Esophagus mucosa (tissue), 1 donor: ENCODE measurements at places on chromosomes 12 and 14. TPM values are rescaled to one million over a fixed set of nuclear protein-coding genes. Genes with fewer than 3 reads are reported as not detected.

TMEM179 gene
- total RNA-seq: not detected

SIX6 gene
- total RNA-seq: not detected

ATXN2 gene
- total RNA-seq: 22.2 TPM

RHOJ gene
- 2.0 TPM for total RNA-seq

KERA gene
- not detected for total RNA-seq

LRRC10 gene
- total RNA-seq: not detected

SLC4A8 gene
- total RNA-seq: 0.20 TPM

ZC2HC1C gene
- 1.1 TPM for total RNA-seq

SLC24A4 gene
- 0.04 TPM for total RNA-seq

KRT77 gene
- not detected for total RNA-seq

AHNAK2 gene
- 184 TPM for total RNA-seq

- ATAC-seq: peak; percentile 39
Measured at GRCh38 chr12:41521872-41522379, 333.8 kb downstream of the PDZRN4 start.

GRCh38 chr14:88933191-88933590, 108.7 kb downstream of the TTC8 start:
- ATAC-seq: no peak

GRCh38 chr14:103001651-103002396, 55.5 kb downstream of the CDC42BPB start:
- no peak for ATAC-seq

DNA sequence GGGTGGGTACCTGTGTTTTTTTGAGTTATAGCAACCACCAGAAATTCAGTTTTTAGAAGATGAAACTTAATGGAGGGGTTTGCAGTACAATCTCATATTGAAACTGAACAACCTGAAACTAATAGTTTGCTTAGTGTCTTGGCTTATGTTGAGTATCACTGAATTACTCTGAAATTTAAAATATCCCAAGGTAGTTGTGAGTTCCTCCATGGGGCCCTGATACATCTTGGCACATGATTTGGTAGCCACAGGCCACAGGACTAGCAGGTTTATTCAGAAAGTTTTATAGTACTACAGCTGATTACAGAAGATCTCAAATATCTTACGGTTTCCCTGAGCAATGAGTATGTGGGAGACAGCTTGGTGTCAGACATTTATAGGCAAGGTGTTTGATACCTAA, 10.4 kb downstream of the PTGES3 start:
- no peak for ATAC-seq

DNA sequence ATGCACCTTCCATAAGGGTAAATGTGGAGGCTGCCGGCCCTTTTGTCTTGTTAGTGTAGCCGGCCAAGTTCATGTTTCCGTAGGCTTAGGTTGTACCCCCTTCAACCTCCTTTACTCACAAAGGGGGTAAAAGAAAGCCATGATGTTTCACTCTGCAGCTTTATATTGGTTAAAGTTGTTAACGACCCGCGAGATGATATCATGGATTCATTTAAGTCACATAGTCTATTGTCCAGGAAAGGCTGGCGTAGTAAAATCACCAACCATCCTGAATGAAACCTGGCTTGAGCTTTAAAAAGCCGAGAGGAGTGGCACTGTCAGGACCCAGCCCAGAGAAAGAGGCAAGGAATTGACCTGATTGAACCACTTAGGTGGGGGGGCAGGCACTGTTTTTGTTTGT, 1.3 kb downstream of the UNG start:
- ATAC-seq: no peak

- ATAC-seq: no peak
Measured at GRCh38 chr12:38809832-38810231, 95.6 kb downstream of the CPNE8 start.

- ATAC-seq: no peak
Measured at GRCh38 chr12:14367040-14367661, 1.7 kb downstream of the ATF7IP start.

GRCh38 chr14:96482986-96483385, 19.2 kb upstream of the PAPOLA start:
- no peak for ATAC-seq

DNA sequence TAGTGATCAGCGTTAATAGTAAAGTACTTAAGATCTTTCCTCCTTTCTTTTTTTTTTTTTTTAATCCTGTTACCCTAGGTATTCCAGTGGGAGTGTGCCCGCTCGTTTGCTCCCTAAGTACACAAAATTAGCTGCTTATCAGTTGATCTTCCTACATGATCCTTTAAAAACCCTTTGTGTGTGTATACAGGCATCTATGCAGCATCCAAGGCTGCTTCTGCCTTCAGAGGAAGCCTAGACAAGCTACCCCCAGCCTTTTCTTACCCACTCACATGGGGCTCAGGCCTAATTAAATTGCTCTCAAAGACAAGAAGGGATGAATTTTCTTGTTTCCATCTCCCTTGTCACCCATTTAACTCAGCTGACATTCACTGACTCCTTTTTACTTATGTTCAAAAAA, 343.4 kb upstream of the LMO3 start:
- ATAC-seq: no peak

DNA sequence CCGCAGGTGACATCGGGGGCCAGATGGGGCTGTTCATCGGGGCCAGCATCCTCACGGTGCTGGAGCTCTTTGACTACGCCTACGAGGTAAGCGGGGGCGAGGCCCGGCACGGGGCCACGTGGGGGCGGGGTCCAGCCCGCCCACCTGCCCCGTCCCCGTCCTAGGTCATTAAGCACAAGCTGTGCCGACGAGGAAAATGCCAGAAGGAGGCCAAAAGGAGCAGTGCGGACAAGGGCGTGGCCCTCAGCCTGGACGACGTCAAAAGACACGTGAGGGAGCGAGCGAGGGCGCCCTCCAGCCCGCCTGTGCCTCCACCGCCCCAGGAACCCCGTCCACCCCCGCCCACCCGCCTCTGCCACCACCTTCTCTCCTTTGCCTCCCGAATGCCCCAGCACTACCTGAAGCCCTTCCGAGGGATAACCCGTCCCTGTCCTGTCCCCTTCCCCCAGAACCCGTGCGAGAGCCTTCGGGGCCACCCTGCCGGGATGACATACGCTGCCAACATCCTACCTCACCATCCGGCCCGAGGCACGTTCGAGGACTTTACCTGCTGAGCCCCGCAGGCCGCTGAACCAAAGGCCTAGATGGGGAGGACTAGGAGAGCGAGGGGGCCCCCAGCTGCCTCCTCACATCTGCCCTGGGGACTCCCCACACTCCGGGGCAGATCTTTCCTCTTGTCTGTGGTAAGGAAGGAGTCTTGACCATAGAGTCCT, 3.9 kb upstream of the SMARCD1 start:
- ATAC-seq: no peak

DNA sequence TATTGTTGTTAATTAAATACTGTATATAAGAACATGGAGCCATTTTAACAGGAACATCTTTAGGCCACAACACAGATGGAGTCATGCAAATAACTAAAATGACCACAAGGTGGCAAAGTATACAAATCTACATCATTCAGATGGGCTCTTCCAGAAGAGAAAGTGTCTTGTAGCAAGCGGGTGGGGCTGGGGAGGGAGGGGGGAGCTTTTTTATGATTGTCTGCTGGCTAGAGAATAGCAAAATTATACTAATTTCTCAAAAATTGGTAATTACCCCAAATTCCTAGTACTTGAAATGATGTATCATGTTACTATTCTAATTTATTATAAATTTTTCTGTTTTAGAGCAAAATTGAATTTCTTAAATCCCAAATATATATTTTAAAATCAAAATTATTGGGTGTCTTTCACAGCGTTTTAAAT, 378.7 kb downstream of the PRKD1 start:
- ATAC-seq: peak; percentile 42

GRCh38 chr12:116358893-116359761, 81.6 kb upstream of the MED13L start:
- peak; percentile 92 for ATAC-seq

GRCh38 chr12:58211211-58211610, 269.8 kb downstream of the ATP23 start:
- no peak for ATAC-seq

DNA sequence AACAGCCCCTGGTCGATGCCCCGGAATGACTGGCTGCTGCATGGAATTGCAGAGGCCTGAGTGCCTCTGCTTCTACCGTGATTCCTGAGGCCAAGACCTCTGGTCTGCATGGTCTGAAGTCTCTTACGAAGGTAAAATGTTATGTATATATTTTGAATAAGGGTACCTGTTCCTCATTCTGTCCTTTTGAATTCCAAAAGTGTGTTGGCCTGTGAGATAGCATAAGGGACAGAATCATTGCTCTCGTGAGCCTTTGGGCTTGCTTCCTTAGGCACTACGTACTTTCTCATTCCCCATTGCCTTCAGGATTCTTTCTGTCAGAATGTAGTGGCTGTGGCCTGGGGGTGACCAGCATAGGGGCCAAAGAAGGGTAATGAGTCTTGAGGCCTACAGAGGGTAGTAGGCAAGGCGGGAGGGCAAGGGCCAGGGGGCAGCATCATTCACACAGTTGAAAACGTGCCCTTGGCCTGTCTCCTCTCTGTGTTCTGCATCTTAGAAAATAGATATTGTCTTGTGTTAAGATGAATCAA, 19.5 kb downstream of the TRAF3 start:
- no peak for ATAC-seq

DNA sequence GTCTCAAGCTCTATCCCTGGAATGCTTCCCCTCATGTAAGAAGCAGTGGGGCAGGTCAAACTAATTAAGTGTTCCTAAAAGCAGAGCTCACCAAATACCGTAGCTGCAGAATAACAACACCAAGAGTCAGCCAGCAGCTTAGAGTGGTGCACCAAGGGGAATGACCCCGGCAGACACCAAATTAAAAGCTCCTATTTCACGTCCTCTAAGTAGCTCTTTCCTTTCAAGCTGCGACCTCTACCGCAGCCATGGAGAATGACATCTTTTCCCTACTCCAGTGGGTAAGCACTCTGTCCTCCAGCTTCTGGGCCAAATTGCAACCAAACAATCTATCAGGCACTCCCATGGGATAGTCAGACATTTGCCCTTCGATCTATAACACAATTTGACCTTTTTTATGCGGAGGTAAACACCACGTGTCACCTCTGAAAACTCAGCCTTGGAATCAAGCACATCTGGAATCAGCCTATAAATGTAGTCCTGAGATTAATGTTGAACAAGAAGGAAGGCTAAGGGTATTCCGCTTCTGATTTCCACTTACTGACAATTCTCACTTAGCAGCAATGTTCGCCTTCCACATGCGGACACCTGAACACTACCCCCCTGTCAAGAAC, 67.6 kb upstream of the CDKN3 start:
- ATAC-seq: peak; percentile 47

GRCh38 chr12:65368055-65368454, 89.6 kb downstream of the MSRB3 start:
- no peak for ATAC-seq

GRCh38 chr12:120708651-120709050, 1.6 kb upstream of the UNC119B start:
- no peak for ATAC-seq

- peak; percentile 54 for ATAC-seq
Measured at GRCh38 chr14:103597623-103598377, 31.2 kb upstream of the KLC1 start.

GRCh38 chr14:21168055-21168454, 12.2 kb upstream of the OR5AU1 start:
- peak; percentile 17 for ATAC-seq

DNA sequence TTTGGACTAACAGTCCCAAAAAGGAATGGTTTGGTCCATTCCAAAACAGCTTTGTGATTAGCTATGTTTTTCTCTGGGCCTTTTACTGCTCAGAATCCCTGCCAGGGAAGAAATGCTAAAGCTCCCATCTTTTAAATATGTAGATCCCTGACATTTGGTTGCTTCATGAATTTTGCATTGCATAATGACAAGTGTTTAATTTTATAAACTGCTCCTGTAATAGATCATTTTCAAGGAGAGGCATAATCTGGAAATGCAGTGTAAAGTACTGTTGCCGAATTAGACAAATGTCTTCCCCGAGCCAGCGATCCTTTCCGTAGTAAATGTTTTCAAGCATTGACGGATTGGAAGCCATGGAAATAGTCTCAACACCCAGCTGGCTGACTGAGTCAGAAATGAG, 291.3 kb upstream of the PRKD1 start:
- no peak for ATAC-seq

DNA sequence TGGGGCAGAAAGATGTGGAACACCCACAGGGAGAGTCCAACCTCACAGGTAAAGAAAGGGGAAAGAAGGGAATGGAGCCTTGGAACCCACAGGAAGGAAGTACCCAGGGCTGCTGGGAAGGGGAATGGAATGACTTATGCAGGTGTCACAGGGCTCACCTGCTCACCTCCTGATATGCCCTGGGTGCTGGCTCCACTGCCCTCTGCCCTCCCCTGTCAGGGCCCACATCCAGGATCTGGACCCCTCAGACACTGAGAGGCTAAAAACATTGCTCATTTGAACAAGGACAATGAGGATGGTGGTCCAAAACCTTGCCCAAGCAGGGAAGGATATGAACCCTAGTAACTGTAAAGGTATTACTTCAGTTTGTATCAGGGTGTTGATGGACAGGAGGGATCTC, 19.3 kb downstream of the ZBTB39 start:
- no peak for ATAC-seq
